DMS79 treated with DMSO at 0.1 percent for 48 hours (cell line): ENCODE measurements at places on chromosomes 6 and 20.

GRCh38 chr6:6840831-6841291, 252.3 kb downstream of the LY86 start:
- no peak for DNase-seq

GRCh38 chr6:81682235-81682795, 70.2 kb downstream of the TENT5A start:
- no peak for DNase-seq

DNA sequence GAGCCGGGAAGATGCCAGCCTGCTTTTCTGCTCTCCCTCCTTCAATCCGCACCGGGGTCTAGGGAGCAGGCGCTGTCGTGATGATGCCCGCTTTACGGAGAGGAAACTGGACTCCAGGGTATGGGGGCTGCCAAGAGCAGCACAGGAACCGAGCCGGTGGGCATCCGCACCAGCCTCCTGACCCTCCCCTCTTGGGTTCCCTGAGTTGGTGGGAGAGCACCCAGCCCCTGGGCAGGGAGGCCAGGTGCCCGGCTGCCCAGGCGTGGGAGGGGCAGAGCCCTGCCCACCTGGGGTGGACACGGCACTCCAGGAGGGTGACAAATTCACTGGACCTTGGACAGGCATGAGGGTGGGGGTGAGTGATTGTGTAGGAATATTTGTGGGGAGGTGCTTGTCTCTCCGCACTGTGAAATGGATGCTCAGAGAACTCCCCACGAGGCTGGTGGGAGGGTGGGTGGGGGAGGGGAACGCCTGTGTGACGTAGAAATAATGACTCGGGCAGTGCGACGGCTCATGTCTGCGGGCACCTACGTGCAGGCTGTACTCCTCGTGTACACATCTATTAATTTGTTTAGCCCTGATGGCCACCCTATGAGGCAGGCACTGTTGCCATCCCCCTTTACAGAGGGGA, 173.4 kb downstream of the BMP7 start:
- DNase-seq, result no peak

DNA sequence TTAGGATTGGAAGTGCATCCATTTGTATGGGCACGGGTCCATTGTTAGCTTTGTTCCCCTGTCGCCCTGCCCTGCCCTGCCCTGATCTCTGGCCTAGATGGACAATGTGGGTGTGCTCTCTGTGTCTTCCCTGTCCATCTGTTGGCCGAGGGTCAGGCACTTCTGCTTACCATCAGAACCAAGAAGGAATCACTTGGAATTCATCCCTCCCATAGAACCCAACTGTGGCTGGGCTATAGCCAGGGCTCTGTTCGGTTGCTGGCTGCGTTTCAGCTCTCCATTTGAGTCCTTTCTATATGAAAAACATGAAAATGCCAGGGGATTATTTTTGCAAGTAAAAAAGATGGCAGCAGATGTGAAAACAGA, 26.6 kb upstream of the TULP4 start:
- DNase-seq, result no peak

GRCh38 chr20:44404204-44405181, 49.0 kb downstream of the HNF4A start:
- DNase-seq, result no peak

- peak; percentile 1 for DNase-seq
Measured at GRCh38 chr20:46438156-46438750, 31.8 kb upstream of the ELMO2 start.

GRCh38 chr20:38290829-38291814, 12.8 kb upstream of the BPI start:
- DNase-seq, result peak; percentile 9
